ENCODE measurements at places on chromosomes 13 and 19. TPM values are rescaled to one million over a fixed set of nuclear protein-coding genes. Genes with fewer than 3 reads are reported as not detected.

Gene ZNF433
- total RNA-seq, result 5.7 TPM

Gene SHISA7
- 0.06 TPM for total RNA-seq

Gene TSSK6
- 2.4 TPM for total RNA-seq

Gene RFXAP
- 1.2 TPM for total RNA-seq

Gene LCP1
- not detected for total RNA-seq

Gene TMEM272
- not detected for total RNA-seq

Gene ZNF329
- 11.8 TPM for total RNA-seq

Gene OR10H1
- total RNA-seq, result not detected

Gene ZNF85
- 14.0 TPM for total RNA-seq

Gene PTPRH
- total RNA-seq, result 0.29 TPM

Gene PRR36
- total RNA-seq, result not detected

Gene MRPL57
- 32.3 TPM for total RNA-seq

Gene ZNF524
- total RNA-seq, result 13.4 TPM

Gene ZNF793
- 1.6 TPM for total RNA-seq

Gene IZUMO2
- total RNA-seq, result not detected

Gene YIF1B
- total RNA-seq, result 118 TPM

Gene PKN1
- total RNA-seq, result 84.8 TPM
